T-helper 2 cell treated with Interferon-gamma antibody and Interleukin-4, amounts not matched to agents 5 μg/mL and 100 μg/mL, for 36 hours (primary cell): ENCODE measurements at places on chromosomes 7 and 10.

DNA sequence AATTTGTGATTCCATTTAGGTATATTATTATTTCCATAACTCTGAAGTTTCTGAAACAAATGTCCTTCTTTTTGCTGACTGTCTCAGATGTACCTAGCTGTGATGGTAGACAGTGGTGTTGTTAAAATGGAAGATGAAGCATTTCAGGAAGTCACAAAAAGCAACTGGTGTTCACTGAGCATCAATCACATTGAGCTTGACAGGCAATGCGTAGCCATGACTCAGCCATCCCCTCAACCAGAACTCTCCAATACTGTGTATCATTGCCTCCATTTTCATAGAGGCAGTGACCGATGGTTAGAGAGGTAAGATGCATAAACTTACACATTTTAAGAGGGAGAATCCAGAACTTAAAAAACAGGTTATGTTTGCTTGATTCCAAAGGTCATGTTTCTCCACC, 434.0 kb downstream of the INHBA start:
- DNase-seq: no peak

DNA sequence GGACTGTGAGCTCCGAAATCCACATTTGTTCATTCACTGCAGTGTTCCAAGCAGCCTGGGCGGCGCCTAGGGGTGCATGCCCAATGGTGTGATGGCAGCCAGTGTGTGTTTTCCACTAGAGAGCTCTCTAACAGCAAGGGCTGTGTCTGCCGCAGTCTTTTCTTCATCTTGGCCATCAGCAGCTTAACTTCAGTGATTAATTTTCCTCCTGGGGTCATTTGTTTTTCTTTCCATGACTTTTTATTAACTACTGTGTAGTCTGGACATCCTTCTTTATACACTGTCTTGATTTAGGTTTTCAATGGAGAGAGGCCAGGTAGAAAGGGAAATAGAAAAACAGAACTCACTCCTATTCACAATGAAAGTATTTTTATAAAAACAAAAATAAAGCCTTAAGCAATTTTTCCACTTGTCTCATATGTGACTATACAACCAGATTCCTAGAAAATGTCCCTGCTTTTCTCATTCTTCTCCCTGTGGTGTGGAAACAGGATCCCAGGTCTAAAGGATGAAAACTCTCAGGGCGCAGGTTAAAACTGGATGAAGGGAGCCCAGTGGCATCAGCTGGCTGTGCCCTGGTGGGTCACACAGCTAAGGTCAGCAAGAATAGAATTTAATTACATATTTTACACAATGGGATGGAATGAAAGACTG, 176.8 kb downstream of the PKD1L1 start:
- no peak for DNase-seq

DNA sequence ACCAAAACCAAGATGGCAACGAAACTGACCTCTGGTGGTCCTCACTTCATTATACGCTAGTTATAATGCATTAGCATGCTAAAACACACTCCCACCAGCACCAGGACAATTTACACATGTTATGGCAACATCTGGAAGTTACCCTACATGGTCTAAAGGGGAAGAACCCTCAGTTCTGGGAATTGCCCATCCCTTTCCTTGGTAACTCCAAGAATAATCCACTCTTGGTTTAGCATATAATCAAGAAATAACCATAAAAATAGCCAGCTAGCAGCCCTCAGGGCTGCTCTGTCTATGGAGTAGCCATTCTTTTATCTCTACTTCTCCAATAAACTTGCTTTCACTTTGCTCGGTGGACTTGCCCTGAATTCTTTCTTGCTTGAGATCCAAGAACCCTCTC, 191.1 kb downstream of the DOCK4 start:
- DNase-seq: no peak

DNA sequence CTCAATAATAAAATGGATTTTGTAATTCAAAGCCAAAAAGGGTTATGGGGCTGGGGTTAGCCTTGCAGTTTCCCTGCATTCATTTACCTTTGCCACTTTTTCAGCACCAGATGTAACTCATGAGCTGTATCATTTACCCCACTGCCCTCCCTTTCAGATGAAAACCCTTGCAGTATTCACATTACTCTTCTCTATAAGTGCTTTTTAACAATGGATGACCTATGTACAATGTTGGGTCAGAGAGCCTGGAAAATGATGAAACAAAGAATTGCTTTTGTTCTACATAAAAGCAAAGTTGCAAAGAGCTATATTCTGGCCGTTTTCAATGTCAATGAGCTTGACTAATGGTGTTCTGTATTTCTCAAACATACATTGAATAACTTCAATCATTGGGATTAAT, 189.7 kb downstream of the TMEM26 start:
- no peak for DNase-seq

GRCh38 chr10:33272635-33273034, 61.8 kb downstream of the NRP1 start:
- no peak for DNase-seq
